ENCODE measurements at places on chromosomes 13 and 19.

DNA sequence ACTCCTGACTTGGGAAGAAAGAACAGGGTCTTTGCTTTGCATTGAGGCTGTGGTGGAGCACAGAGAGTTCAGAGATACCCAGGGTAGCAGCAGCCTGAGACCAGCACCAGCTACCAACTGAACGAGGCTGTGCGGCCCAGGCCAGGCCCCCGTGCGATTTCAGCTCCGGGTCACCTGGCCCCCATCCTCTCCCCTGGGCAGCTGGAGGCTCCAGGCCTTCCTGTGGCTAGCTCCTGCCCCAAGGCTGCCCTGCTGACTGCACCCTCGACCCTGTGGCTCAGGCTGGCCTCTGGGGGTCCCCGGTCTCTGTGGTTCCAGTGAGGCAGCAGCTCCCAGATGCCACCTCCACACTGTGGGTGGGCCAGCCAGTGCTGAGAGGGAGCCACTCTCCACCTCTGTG, 52.8 kb downstream of the MCF2L start:
- no peak for DNase-seq

DNA sequence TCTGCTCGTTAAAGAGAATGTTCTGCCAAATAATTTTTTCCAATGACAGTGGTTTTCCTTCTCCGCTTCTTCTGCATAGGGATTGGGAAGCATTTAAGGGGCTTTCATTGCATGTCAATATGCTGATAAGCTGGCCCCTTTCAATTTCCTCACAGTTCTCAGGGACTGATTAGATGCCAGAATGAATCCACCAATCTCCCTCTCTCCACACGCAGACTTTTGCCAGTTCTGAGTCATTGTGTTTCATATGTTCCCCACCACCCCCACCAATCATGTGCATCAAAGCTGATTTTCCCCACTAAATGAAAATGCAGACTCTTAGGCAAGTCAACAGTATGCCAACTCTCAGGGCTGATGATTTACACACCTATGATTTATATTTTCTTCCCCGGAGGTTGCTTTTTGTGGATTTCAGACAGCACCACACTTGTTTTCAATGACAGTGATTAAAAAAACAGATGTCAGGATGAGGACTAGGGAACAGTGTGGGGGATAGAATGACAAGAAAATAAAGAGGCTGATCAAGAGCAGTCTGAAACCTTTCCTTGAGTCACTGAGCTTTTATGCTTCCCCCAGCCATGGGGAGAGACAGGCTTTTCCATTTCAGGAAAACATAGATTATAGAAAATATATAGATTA, 47.9 kb upstream of the C13orf42 start:
- no peak for DNase-seq

- DNase-seq, result peak; percentile 7
Measured at GRCh38 chr13:74251778-74252519, 117.7 kb upstream of the KLF12 start.

- no peak for DNase-seq
Measured at GRCh38 chr13:88802886-88803285, 1131.7 kb downstream of the SLITRK5 start.

DNA sequence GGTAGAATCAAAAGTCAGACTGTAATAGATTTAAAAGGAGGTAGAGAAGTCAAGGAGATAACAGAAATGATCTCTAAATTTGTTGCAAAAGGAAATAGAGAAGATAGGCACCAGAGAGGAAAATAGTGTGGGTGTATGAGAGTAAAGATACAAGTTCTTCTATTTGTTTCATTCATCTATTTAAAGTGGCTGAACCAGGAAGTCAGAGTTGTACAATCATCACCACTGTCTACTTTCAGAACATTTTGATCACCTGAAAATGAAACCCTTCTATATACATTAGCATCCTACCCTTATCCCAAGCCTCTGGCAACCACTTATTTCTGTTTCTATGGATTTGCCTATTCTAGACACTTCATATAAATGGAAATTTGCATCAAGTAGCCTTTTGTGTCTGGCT, 36.7 kb downstream of the INTS6 start:
- DNase-seq, result no peak

- no peak for DNase-seq
Measured at GRCh38 chr19:15112385-15112784, 5.2 kb downstream of the SYDE1 start.
